H4 (cell line): ENCODE measurements at places on chromosomes 6 and 20. TPM values are rescaled to one million over a fixed set of nuclear protein-coding genes. Genes with fewer than 3 reads are reported as not detected.

The RIPPLY2 gene
- not detected in 2 replicates for total RNA-seq

The CLDN20 gene
- not detected in 2 replicates for total RNA-seq

The KCNK5 gene
- total RNA-seq: 0.58 TPM in 2 replicates

The SUMO4 gene
- total RNA-seq: 0.29 TPM in 1 of 2 replicates, not detected in the other

The CCN6 gene
- total RNA-seq: not detected in 2 replicates

The MEI4 gene
- 0.14 TPM in 1 of 2 replicates, not detected in the other for total RNA-seq

The RAB32 gene
- total RNA-seq: 88.3 and 93.1 TPM in 2 replicates

The RANBP9 gene
- 15.7 and 18.7 TPM in 2 replicates for total RNA-seq

The GABRR1 gene
- total RNA-seq: not detected in 2 replicates

The GSTA2 gene
- total RNA-seq: 0.37 TPM in 1 of 2 replicates, not detected in the other

The GGT7 gene
- total RNA-seq: 0.76 and 0.99 TPM in 2 replicates

The REM1 gene
- not detected in 2 replicates for total RNA-seq

The ZCCHC3 gene
- 7.6 and 8.2 TPM in 2 replicates for total RNA-seq

The COL11A2 gene
- 0.10 and 0.39 TPM in 2 replicates for total RNA-seq

The MYLK4 gene
- total RNA-seq: 0.10 and 0.48 TPM in 2 replicates

The POM121L2 gene
- total RNA-seq: not detected in 2 replicates

The LINC00237 gene
- not detected in 2 replicates for total RNA-seq

The SLC35F1 gene
- total RNA-seq: 0.15 and 0.18 TPM in 2 replicates

The RBBP9 gene
- total RNA-seq: 10.7 and 19.0 TPM in 2 replicates

The NOX3 gene
- not detected in 2 replicates for total RNA-seq

The FAM135A gene
- total RNA-seq: 15.3 and 17.5 TPM in 2 replicates

The AGPAT1 gene
- 45.6 and 51.3 TPM in 2 replicates for total RNA-seq

The ZBTB24 gene
- total RNA-seq: 5.2 and 6.1 TPM in 2 replicates

The TUBB2B gene
- total RNA-seq: 5.1 and 6.6 TPM in 2 replicates

The APMAP gene
- total RNA-seq: 110 and 115 TPM in 2 replicates
